ENCODE measurements at places on chromosomes 12 and 14.

GRCh38 chr14:95786566-95786965 is 72.6 kb upstream of the TCL1A start:
- DNase-seq: no peak

- no peak for DNase-seq
Observed at GRCh38 chr12:23504043-23504442, 445.4 kb downstream of the SOX5 start.

DNA sequence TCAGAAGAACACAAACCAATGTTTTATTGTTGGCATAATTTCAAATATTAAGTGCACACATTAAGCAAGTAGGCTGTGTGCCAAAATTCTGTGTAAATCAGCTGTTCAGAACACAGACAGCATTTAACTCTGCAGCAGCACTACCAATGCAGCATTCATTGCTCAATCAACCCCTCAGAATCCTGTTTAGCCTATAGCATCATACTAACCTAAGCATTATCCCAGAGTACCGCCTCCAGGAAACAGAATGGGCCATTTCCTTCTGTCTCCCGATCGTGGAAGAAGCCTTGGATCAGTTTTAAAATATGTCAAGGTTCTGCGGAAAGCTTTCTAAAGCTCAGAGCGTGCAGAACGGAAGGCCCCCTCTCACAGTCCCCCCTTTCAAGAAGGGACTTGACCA is 3.3 kb downstream of the IL26 start:
- DNase-seq: no peak

GRCh38 chr12:96075560-96075959 is 40.2 kb upstream of the LTA4H start:
- no peak for DNase-seq

DNA sequence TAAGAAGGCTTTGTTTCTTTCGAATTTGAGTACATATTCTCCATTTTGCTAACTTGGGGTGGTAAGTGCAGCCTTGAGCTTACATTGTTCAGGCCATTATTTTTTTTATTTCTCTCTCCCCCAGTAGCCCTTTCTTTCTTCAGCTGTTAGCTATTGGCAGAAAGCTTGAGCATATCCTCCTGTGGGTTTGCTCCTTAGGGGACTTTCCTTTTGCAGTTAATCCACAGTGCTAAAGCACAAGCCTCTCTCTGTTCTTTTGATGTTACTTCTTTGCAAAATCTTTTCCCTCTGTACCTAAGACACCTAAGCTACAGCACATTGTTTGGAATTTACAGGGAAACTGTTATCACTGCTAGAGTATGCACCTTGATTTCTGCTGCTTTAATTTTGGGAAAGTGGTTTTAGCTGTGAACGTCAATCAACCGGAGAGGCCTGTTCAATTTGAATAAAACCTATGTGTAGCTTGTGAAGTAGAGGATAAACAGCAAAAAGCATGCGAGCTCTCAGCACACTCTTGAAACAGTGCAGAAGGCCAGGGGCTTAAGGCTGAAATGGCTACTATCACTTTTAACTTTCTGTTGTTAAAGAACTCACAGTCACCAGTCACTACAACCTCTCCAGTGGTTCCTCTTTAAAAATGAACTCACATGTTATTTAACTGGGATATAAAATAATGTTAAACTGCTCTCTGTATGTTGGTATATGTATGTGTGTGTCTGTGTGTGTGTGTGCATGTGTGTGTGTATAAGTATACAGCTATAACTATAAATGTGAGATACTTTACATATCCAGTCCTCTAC is 139.2 kb downstream of the PDZRN4 start:
- DNase-seq: no peak

GRCh38 chr14:84421621-84422020 is 1108.3 kb upstream of the FLRT2 start:
- DNase-seq: no peak

GRCh38 chr14:33740531-33740930 is 210.3 kb downstream of the EGLN3 start:
- DNase-seq: no peak

- no peak for DNase-seq
Observed at GRCh38 chr14:101137234-101137633, 233.7 kb upstream of the RTL1 start.

DNA sequence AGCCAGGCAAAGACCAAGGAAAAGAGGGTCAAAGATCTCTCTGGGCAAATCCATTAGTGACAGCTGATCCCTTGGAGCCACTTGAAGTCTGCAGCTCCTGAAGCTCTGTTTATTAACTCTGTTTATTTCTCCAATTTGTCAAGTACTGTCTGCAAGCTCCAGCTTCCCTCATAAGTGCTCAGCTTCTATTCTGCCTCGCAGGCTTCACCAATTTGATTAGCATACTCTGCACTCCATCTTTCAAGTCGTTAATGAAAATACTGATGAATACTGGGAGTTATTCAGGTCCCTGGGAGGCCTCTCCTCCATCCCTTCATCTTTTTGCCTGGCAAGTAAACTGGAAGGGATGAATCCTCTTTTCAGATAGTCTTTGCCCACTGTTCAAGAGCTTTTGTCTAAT is 54.3 kb downstream of the TTC9 start:
- DNase-seq: no peak

DNA sequence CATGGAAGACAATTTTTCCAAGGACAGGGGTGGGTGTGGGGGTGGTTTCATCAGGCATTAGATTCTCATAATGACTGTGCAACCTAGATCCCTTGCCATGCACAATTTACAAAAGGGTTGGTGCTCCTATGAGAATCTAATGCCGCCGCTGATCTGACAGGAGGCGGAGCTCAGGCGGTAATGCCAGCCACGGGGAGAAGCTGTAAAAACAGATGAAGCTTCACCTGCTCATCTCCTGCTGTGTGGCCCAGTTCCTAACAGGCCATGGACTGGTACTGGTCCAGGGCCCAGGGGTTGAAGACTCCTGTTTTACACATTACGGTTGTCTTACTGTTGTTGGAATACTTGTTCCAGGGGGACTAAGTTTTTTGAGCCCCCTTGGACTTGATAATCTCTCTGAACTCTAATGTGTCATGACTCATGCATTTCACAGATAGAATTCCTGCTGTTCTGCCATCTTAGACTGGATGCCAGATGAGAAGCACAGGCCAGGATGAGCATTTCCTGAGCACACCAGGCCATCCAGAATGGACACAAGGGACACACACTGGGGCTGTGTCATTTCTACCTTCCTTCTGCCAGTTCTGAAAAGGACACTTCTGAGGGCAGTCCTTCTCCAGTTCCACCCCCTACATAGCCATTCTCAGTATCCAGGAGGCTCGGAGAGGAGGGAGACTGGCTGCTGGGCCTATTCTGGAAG is 5.8 kb downstream of the PLEKHD1 start:
- DNase-seq: no peak

DNA sequence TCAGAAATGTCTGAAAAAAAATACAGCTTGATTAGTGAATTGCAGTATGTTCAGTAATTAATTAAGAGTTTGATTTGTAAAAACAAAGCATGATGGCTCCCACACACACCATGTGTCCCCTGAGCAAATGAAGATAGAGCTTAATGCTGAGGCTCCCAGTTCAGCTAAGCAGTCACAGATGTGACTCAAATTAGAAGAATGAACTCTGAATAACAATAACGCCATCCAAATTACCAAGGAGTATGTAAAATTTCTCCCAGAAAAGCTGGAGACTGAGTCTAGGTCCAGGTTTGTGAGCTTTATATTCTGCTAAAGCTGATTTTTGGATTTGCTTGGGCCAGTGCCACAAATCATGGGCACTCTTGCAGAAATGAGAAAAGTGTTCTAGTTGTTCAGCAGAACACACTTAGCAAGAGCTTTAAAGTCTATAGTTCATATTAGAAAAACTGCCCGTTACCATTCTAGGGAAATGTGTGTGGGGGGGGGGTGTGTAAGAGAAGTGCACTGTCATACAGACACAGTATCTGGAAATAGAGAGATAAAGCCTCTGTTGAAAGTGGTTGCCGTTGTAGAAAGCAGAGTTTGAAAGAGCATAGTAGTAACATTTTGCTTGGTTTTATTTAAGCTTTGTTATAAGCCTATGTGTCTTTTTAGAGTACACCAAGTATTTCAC is 253.1 kb downstream of the BCAT1 start:
- DNase-seq: no peak

GRCh38 chr12:67661311-67662021 is 12.9 kb downstream of the DYRK2 start:
- DNase-seq: no peak
